Stimulated activated CD4-positive, alpha-beta T cell treated with anti-CD3 and anti-CD28 coated beads, TNF-alpha, amount 100 ng/mL, for 1 hour (primary cell): ENCODE measurements at places on chromosomes 2 and 18.

DNA sequence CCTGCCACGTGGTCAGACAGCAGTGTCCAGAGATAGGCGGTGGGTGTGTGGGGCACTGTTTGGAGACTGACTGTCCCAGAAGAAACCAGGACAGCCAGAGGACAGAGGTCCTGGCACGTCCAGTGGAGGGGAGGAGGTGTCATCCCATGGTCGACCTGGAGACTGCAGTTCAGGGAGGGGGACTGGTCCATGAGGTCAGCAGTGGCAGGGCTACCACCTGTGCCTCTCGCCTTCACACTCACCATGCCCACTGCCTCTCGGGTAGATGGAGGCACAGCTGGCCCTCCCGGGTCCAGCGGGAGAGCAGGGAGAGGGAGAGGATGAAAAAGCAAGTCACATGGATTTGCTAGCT, 53.9 kb downstream of the INHBB start:
- no peak for DNase-seq

GRCh38 chr2:101047075-101047766, 45.1 kb downstream of the RPL31 start:
- no peak for DNase-seq

DNA sequence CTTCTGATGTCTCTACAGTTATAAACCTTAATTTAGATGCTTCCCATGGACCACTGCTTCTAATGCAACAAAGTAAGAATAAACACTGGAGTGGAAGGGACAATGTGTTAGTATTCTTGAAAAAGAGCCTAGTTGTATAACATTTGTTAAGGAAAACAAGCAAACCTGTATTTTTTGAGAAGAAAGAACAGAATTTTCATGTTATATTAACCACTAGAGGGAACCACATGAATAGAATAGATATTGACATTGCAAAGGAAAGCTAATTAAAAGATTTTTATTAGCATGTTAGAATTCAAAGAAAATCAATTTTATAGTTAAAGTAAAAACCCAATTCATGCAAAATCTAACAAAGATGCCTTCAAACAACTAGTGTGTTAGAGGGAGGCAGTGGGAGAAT, 151.2 kb upstream of the BARD1 start:
- no peak for DNase-seq

GRCh38 chr2:65402780-65403528, 29.4 kb downstream of the SPRED2 start:
- DNase-seq = no peak

- no peak for DNase-seq
These were observed 2.8 kb upstream of the PUM2 start for GRCh38 chr2:20353241-20353992.

DNA sequence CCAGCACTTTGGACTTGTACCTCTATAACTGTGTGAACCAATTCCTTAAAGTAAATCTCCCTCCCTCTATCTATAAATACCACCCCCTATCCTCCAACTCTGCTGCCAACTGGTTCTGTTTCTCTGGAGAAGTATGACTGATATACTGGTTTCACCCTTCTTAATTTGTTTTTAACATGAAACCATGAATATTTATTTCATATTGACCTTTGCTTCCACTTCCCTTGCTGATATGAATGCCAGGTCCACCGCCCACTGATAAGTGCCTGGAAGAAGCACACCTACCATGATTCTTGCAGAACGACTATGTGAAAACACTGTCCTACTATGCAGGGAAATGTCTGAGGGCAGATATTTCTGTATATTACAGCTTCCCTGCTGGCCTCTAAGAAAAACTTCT, 131.6 kb downstream of the GAREM1 start:
- DNase-seq = no peak

- no peak for DNase-seq
These were observed 745.6 kb upstream of the RAB6C start for GRCh38 chr2:129233751-129234406.

DNA sequence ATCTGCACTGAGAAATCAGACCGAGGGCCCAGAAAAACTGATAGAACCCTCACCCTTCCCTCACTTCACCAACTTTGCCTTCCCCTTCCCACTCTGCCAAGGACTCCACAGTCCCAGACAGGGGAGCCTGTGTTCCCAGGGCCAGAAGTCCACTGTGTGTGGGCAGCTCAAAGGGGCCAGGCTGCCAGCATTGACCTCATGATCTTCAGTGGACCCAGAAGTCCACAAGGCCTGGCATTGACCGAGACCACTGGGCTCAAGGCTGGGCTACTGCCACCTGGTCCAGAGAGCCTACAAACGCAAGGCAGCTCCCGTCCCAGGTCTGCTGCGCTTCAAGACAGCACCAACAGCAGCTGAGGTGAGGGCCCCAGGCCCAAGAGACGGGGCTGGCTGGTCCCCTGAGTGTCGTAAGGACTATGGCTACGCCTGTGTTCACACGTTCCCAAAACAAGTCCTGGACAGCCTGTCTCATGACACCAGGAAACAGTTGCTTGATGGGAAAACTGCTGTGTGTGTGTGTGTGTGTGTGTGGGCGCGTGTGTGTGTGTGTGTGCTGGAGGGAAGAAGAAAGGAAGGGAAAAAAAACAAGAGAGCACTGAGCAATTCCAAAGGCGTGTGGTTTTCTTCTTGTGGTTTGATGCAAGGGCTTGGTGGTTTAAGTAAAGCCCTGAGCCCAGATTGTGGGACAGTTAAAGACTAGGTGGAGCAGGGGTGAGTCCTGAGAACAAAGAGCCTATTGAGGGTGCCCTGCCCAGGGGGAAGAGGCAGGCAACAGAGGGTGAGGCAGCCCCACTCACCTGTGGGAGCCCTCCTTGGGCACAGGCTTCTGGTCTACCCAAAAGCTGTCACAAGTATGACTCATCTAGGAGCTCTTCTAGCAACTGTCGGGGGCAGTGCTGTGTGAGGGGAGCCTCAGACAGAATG, 46.6 kb upstream of the ZBTB7C start:
- DNase-seq = peak; percentile 3

DNA sequence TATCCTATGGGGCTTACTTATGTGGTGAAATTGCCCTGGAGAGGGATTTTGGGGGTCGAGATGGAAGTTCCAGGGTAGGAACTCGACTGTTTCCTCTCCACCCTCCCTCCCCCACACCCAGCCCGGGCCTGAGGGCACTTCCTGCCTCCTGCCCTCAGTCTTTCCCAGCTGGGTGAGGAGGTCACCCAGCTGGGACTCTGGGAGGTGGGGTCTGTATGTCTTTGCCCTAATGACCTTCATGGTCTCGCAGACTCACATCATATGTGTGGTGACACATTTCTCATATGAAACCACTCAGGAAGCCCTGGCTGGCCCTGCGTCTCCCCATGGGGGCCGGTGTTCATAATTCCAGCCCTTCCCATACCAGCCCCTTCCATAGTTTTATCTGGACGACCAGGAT, 12.4 kb downstream of the ATOH8 start:
- no peak for DNase-seq

DNA sequence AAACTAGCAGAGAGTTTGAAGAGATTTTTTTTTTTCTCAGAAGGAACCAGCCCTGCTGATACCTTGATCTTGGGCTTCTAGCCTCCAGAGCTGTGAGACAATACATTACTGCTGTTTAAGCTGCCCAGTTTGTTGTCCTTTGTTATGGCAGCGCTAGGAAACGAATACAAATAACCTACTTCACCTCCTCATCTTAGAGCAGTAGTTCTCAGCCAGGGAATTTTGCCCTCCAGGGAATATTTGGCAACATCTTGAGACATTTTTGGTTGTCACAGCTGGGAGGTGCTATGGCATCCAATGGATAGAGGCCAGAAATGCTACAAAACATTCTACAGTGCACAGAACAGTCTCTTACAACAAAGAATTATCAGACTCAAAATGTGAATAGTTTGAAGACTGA, 43.9 kb upstream of the BCL11A start:
- DNase-seq = no peak
